ENCODE measurements at places on chromosomes 7 and 10.

- no peak for DNase-seq
Observed at GRCh38 chr10:122102146-122102868, 113.3 kb downstream of the TACC2 start.

- DNase-seq, result no peak
Observed at GRCh38 chr7:155234158-155234492, 63.6 kb upstream of the INSIG1 start.

- no peak for DNase-seq
Observed at GRCh38 chr10:8069627-8070026, 15.1 kb downstream of the GATA3 start.

DNA sequence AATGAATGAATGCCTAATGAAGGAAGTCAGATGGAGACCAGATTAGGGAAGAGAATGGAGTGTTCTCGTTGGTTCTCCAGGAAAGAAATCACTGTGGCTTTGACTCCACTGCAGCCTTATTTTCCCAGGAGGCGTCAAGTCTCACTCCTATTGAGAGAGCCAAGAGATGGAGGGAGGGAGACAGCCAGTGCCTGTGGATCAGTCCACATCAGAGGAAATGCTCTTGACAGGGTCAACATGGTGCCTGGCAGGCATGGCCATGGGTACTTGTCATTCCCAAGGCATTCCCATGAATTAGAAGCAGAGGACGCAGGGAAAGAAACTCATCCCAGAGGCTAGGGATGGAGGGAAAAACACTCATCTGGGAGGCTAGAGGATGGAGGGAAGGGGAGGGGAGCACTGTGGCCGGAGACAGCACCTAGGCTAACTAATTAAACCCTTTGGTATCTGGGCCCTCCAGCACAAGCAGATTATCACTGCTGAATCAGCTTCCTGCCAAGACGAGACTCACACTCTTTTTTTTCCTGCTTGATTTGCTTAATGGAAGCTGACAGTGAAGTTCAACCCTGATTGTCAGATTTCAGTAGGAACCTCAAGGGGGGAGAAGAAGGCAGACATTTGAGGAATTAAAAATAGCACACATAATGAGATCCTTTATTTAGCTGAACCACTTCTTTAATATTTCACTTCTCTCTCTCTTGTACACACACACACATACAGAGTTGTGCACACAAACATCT lies 1233.2 kb upstream of the AUTS2 start:
- DNase-seq, result no peak

GRCh38 chr7:112937651-112938415 lies 147.6 kb upstream of the TMEM168 start:
- DNase-seq, result no peak

GRCh38 chr10:101217044-101217425 lies 12.2 kb downstream of the LBX1 start:
- DNase-seq, result no peak

GRCh38 chr7:131878777-131879176 lies 322.3 kb upstream of the PODXL start:
- no peak for DNase-seq

DNA sequence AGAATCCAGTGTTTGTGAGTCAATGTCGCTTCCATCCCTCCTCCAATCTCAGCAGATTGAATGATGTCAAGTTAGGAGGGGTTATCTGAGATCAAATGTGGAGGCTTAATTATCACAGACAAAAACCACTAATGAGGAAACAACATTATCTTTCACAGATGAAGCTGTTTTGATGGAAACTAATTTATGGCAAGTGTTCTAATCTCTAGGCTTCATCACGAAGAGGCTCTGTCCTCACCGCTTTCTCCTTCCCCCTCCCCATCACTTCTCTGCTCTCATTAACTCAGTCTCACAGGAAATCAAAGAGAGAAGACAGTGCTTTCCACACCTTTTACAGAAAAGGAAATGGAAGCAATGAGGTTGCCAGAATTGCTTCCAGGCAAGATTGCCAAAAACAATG lies 283.7 kb downstream of the BMPER start:
- DNase-seq, result no peak

- DNase-seq, result no peak
Observed at GRCh38 chr7:158255156-158255555, 332.5 kb downstream of the PTPRN2 start.

GRCh38 chr10:97107551-97107950 lies 78.2 kb downstream of the SLIT1 start:
- DNase-seq, result no peak

DNA sequence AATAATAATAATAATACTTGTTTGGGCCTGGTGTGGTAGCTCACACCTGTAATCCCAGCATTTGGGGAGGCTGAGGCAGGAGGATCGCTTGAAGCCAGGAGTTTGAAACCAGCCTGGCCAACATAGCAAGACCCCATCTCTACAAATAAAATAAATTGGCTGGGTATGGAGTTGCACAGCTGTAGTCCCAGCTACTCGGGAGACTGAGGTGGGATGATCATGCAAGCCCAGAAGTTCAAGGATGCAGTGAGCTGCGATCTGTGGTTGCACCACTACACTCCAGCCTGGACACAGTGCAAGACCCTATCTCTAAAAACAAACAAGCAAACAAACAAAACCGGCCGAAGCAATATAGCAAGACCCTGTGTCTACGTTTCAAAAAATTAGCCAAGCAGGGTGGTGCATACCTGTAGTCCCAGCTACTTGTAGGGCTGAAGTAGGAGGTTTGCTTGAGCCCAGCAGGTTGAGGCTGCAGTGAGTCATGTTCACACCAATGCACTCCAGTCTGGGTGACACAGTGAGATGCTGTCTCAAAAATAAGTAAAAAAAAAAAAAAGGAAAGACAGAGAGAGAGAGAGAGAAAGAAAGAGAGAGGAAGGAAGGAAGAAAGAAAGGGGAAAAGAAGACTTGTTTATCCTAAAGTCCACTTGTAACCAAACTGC lies 85.6 kb upstream of the KDM7A start:
- no peak for DNase-seq

DNA sequence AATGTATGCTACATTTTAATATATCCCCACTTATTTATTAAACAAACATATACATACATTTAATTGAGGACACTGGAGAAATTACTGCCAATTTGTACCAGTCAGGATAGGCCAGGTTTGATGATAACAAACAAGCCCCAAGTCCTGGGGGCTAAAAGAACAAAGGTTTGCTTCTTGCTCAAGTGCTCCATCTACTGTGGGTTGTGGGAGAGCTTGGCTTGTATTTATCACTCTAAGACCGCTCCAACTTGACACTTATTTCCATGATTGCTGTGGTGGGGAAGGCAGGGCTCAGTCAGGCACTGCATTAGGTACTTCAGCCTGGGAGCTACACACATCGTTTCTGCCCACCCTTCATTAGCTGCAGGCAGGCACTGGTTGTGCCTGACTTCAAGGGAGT lies 136.6 kb upstream of the ZNF32 start:
- DNase-seq, result no peak

DNA sequence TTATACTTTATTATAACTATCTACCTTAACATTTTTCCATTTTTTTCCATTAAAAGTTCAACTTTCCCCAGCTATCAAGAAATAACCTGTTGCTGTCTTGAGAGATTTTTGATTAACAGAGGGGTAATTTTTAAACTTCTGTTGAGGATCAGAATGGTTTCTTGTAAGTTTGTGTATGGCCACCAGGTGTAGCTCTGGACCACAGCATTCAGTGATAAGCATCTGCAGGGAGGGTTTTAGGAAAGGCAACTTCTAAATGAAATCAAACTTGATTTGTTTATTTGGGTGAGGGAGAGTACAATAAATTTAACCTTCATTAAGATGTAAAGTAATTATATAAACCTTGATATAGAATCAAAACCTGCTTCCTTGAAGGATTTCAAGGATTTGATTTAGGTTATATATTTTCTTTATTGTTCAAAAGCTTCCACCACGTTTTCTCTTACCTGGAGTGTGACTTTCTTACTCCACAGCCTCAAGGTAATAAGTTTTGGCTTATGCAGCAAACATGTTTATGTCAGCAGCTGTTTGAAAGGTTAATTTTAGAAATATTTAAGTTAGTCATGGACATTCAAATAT lies 153.3 kb downstream of the STK31 start:
- peak; percentile 75 for DNase-seq

DNA sequence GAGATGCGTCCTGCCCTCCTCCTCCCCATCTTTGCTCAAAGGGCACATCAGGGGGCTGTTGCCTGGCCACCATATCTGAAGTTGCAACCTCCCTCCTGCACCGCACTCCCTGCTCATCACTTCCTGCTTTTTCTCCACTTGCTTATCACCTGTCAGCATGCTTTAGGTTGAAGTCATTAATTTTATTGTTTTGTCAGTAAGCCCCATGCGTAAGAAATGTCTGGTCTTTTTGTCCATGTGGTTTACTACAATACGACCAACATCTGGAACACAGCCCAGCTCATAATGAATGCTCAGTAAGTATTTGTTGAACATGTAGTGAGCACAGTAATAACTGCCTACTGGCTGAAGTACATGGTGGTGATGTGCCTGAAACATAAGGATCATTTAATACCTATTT lies 71.6 kb upstream of the GJD4 start:
- peak; percentile 91 for DNase-seq

DNA sequence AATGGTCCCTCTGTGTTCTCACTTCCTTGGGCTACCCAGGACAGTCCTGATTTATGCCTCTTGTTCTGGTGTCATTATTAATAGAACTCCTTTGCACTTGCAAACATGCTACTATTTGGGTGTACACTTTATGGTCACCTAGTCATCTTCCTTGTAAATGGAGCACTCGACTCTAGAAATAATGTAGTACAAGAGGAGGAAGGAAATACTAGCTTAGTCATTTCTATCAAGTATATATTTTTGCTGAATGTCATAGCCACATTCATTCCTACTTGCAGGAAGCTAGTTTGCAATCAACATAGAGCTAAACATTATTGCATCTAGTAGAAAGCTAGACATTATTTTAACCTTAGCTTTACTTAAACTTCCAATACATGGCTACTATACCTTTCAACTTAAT lies 335.3 kb downstream of the MAGI2 start:
- DNase-seq, result no peak

- no peak for DNase-seq
Observed at GRCh38 chr7:129519464-129519863, 17.1 kb downstream of the SMKR1 start.

DNA sequence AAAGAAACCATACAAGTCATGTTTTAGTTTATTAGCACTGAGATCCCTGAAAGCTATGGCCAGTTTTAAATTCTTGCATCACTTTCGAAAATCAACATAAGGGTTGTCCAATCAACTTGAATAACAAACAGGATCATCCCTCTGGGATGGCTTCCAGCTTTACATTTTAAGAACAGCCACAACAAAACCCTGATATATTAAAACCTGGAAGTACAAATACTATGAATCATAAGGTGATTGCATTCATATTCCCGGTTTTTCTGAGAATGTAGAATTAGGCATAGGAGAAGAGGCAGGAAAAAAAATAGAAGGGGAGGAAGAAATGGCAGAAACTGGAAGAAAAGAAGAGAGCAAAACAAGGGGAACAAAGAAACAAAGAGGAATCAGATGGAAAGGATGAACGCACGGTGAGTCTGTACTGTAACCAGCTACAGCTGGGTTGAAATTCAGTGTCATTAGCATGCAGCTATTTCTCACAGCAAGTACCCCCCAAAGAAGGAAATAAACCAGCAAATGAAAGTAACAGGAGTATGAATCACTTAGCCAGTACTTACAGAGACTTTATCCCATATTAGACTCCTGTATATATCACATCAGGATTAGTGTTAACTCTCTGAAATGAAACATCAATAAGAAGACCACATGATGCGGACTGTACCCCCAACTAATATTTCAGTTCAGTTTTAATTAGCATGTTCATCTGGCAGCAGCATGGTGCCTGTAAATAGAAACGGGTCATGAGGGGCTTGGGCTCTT lies 301.3 kb downstream of the RNLS start:
- DNase-seq, result no peak

Measured in NCI-H146 (cell line).